Activated CD4-positive, alpha-beta T cell treated with anti-CD3 and anti-CD28 coated beads for 24 hours (primary cell): ENCODE measurements at places on chromosomes 4 and X.

- DNase-seq = no peak
Measured at GRCh38 chrX:65196758-65197360, 220.6 kb upstream of the ZC4H2 start.

DNA sequence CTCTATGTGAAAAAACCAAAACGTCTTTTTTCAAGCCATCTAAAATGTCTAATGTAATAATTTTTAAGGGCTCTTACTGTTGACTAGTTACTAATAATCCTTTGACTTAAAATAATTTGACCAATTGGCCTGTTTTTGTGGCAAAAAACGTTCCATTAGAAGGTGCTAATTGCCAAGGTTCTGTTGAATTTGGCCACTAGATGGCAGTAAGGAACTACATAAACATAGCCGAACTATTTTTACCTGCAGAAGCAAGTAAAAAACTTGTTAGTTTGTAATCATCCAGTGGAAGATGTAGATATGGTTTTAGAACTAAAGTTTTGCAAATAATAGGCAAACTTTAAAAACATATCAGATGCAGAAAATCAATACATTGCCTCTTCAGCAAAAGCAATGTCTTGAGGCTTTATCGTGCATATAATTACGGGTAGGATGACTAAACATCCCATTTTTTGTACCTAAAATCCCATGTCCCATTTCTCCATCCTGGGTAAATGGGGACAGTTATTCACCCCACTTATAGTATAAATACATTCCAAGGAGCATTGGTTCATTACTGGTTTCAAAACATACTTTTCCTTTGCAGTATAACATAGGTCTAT, 57.6 kb downstream of the PROM1 start:
- DNase-seq = no peak

DNA sequence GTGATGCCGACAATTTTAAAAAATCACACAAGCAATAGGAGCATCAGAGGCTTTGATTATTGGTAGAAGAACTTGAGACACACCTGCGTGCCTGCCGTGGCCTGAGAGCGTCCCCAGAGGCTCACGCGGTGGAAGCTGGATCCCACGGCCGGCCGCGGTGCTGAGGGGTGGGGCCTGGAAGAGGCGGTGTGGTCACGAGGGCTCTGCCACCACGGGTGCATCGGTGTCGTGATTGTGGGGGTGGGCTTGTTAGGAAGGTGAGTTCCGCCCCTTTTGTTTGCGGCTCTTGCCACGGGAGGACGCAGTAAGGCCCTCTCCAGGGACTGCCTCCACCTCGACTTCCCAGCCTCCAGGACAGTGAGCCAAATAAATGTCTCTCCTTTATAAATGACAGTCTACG, 77.2 kb upstream of the ADRA2C start:
- DNase-seq = no peak

GRCh38 chrX:14616836-14617235, 87.5 kb downstream of the GLRA2 start:
- DNase-seq = no peak

DNA sequence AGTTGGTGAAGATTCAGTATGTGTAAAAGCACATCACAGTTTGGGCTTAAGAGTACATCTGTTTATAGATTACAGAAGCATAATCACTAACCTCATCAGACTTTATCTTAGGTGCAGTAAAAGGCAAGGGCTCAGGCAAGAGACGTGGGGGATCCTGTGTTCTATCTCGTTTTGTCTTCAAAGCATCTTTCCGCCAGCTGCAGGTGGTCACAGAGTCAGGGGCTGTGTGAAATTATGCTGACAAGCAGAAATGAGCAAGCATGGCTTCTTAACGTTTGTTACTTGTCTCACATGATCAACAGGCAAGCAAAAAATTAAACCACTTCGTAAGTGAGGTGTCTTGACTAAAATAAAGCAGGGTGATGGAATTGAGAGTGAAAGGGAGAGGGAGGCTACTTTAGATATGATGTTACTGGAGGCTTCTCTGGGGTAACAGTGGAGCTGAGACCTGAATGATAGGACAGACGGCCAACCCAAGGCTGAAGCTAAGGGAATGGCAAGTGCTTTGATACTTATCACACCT, 1.4 kb upstream of the TEC start:
- no peak for DNase-seq

DNA sequence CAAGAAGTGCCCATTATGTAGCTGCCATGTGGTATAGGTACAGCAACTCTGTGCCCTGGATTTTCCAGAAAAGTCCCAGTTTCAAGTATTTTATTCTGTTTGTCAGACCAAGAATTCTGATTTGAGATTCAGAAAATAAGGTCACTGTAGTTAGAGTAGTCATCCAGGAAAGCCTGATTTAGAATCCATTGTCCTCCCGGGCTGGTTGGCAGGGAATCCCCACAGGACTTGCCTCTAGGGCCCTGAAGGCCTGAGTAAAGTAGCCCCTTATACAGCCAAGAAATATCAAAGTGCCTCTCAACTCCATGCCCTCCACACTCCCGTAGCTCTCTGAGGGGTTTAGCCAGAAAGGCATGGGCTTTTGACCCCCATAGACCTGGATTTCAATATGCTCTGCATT, 36.3 kb downstream of the RTL5 start:
- no peak for DNase-seq

GRCh38 chrX:92230628-92231027, 451.5 kb downstream of the PCDH11X start:
- no peak for DNase-seq
